ENCODE measurements at places on chromosomes 7 and 10.

- no peak for DNase-seq
These were observed 342.9 kb downstream of the CALN1 start for GRCh38 chr7:72069263-72069662.

DNA sequence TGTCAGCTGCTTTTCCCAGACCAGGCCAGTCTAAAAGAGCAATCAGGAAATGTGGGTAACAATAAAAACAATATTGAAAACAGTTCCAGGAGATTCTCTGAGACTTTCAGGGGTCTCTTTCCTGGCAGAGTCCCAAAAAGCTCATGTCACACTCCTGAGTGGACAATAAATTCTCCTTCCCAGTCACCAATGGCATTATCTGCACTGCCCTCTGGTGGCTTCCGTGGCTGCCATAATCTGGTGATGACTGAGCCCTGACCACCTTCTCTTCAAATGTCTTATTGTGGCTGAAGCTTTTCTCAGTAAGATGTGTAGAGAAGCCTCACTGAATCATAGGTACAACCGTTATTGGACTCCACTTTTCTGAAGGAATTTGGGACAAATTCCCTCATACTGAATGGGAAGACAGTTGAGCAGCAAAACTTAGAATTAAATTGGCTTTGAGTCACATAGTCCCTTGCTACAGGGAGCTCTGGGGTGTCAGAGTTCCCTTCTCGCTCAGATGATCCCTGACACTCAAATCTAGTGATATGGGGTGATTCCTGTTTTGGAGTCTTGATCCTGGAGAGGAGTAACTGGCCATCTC, 24.4 kb upstream of the ASAH2 start:
- no peak for DNase-seq

GRCh38 chr7:32916006-32916405, 24.4 kb upstream of the KBTBD2 start:
- DNase-seq: no peak

DNA sequence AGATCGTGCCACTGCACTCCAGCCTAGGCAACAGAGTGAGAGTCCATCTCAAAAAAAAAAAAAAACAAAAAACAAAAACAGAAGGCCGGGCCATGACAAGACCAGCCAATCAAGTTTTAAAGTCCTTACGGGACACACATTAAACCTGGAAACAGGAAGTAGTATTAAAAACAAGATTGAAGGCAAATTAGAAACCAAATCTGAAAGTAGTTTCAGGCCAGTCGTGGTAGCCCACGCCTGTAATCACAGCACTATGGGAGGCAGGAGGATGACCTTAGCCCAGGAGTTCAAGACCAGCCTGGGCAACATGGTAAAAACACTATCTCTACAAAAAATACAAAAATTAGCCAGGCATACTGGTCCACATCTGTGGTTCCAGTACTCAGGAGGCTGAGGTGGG, 18.1 kb downstream of the PSAP start:
- no peak for DNase-seq

GRCh38 chr7:157488966-157489365, 152.2 kb downstream of the DNAJB6 start:
- no peak for DNase-seq

- no peak for DNase-seq
These were observed 4.8 kb downstream of the BTRC start for GRCh38 chr10:101358706-101359300.

DNA sequence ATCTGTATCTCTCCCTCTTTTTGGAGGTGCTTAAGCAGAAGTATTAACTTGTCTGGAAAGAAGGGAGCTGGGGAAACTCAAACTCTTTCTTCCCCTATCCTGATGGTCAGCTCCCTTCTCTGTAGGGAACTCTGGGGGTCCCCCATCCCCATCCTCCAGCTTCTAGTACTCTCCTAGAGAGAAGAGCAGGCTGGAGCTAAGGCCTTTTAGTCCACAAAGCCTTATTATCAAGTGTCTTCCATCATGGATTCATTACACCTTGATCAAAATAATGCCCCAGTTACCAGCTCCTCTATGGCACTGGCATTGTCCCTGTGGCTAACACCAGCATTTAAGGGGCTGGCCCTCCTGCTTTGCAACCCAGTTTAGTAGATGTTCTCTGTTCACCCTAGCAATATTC, 35.7 kb downstream of the CADPS2 start:
- DNase-seq: no peak

DNA sequence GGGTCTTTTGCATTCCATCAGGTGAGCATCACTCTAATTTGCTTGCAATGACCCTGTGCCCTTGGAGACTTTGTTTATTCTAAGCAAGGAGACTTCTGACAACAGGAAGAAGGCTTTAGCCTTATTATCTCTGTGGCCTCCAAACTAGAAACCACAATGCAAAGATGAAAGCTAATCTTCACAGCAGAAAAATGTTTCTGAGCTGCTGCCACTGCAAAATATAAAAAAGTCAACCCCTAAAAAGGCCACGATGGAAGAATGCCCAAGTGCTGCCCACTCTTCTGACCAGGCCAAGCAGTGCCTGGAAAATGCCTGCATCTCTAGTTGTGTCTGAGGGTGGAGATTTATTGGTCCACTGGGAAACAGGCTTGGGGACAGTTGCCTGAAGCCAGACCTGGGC, 299.9 kb downstream of the C7orf25 start:
- DNase-seq: no peak

GRCh38 chr7:99040104-99040958, 103.6 kb downstream of the SMURF1 start:
- peak; percentile 21 for DNase-seq

GRCh38 chr10:77907900-77908717, 18.4 kb downstream of the DLG5 start:
- no peak for DNase-seq

GRCh38 chr7:604001-604883, 84.6 kb upstream of the PDGFA start:
- DNase-seq: peak; percentile 79

- DNase-seq: no peak
These were observed 609.9 kb downstream of the DNAJB9 start for GRCh38 chr7:109179601-109180000.

DNA sequence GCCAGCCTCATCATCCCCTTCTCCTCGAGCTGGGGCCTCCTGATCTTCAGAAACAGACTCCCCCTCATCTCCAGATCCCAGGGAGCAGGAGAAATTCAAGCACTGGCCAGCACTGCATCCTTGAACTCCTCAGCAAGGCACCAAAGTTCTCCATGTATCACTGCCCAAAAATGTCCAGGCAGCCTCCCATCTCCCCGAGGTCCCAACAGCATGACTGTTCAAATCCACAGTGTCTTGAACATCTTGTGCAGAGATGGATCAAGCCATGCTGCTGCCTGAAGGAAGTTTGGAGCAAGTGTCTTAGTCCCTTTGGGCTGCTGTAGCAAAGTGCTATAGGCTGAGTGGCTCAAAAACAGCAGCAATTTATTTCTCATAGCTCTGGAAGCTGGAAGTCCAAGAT, 115.5 kb upstream of the GALNT17 start:
- DNase-seq: no peak

DNA sequence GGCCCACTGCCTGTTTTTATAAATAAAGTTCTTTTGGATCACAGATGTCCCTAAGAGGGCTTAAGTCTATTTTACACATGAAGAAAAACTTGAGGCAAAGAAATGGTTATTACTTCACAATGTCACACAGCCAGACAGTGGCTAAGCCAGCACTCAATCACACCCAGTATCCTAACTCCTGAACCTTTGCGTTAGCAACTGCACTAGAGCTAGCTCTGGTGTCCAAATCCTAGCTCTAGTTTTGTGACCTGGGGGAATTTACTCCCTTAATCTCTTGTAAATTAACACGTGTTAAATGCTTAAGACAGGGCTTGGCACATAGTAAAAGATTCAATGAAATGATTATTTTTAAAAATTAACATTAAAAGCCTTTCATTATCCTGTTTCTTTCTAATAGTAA, 49.0 kb upstream of the TPK1 start:
- no peak for DNase-seq

GRCh38 chr10:133253361-133253955, 15.8 kb downstream of the VENTX start:
- no peak for DNase-seq

GRCh38 chr7:124879771-124880170, 49.9 kb downstream of the POT1 start:
- no peak for DNase-seq

DNA sequence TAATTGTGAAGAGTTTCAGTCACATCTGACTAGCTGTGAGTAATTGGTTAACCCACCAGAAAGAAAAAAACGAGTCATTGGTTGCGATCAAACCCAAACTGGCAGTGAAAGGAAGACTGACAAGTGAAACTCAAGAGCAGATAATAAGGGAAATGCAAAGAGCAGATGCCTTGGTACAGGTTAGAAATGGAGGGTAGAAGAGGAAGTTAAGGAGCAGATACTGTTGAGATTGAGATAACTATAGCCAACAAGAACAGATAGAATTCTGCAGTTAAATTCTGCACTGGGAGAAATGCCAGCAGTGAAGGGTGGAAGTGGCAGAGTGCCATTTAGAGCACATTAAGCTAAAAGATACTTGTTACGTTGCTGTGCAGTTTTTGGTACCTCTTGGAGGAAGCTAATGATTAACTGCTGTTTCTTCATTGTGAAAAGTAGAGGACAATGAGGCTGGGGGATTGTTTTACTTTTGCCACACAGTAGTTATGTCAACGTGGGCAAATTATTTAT, 65.8 kb downstream of the CDK13 start:
- DNase-seq: no peak

DNA sequence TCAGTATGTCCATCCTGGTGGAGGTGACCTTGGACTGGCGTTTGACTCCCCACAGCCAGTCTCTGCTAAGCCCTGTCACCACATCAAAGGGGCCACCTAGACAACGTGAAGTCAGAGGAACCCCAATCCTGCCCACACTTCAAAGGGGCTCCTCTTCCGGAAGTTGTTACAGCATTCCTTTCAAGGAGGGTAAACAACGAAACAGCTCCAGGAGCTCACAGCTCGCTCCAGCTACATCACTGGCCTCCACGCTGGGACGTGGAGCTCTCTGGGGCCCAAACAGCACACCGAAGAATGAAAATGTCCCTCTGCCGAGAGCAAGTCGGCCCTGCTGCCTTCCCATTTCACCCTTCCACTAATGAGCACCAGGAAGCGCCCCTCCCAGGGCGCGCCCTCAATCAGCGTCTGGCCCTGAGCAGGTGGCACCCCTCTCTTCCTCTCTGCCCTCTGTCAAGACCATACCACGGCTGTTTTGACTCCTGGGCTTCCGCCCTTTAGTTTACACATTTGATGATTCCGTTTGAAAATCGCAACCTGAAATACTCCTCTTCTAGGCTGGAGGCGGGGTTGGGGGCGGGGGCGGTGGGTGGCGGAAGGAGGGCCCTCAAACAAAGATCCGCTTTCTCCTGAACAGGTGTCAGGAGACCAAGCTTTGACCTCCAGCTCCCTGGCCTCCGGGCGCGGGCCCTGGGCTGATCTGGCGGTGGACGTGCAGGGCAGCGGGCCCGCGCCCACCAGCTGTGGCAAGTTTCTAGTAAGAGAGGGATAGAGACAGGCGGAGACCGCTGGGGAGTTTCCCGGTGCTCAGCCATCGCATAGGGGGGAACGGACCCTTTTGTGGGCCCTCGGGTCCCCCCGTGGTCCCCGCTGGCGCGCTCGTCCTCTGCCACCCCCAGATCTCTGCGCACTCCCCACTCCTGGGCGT, 53.1 kb upstream of the KDM7A start:
- DNase-seq: no peak

DNA sequence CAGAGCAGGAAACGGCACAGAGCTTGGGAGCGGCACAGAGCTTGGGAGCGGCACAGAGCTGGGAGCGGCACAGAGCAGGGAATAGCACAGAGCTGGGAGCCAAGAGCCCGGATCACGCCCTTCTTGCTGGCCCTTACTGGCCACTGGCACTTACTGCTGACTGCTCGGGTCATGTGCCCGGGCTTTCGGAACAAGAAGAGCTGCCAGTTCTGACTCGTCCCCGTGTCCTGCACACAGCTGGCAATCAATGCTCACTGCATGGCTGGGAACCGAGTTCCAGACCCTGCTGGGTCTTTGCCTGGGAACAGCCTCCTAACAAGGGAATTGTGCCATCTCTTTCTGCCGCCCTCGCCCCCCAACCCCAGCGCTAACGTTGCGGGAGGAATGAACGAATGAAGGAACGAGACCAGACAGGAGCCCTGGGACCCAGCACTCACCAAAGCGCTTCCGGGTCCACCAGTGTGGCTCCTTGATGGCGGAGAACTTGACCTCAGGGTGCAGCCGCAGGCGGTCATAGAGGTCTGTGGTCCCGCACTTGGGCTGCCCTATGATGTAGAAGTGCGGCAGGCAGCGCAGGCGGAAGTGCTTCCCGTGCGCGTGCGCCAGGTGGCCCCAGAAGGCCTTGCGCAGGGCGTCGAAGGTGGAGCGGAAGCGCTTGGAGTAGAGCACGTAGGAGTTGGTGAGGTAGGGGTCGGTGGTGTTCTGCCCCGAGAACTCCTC, 49.1 kb downstream of the CHST15 start:
- DNase-seq: no peak

GRCh38 chr7:25368599-25369201, 140.4 kb upstream of the NPVF start:
- no peak for DNase-seq

DNA sequence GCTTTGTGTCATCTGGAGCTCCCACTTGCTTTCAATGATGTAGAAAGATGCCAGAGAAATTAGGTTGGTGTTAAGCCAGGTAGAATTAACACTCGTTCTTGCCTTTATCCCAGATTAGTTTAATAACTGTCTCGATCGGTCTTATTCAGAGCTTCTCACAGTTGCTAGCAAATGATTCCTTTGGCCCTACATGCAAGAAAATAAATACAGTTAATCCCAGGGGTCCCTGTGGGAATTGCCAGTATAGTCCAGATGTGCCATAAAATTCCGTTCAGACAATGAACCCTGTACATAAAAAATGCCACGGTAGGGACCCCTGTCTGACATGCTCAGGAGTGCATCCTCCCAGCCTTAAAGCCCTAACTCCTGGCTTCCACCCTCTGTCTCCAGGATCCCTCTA, 207.5 kb downstream of the ARHGAP12 start:
- DNase-seq: no peak

DNA sequence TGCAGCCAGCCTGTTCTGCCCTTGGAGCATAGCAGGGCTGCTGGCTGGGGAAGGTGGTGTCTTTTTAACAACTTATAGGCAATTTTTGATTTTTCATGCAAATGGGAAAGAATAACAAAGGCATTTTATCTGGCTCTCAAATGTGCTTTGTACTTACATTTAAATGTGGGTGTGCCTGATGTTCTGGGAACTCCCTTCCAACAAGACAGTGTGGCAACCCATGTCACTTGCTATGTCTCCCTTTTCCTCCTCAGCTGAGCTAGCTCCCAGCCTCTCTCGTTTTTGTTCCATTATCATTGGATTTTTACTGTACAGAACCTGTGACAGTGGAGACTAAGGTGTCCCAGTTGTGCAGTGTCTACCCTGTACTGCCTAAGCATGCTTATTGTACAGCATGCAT, 93.5 kb upstream of the PDCD4 start:
- no peak for DNase-seq

- DNase-seq: no peak
These were observed 31.6 kb downstream of the OGDH start for GRCh38 chr7:44637788-44638594.

DNA sequence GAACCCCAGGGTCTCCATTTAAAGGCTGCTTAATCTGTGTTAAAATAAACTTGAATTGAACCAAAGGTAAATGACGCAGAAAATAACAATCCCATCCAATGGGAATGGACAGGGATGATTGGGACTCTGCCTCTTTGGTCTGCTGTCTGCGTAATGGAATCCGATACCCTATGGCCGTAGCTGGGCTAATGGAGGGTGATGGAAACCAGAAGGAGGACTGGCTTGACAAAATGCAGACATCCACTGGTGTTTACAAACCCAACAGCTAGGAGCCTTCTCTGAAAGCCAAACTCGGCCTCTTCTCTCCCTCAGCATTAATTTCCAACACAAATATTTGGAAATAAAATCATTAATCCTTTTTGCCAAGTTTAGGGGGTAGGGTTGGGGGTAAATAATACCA, 162.2 kb upstream of the CHST15 start:
- no peak for DNase-seq
